Spleen (tissue), 13 donors: ENCODE measurements at places on chromosomes 16 and 17. TPM values are rescaled to one million over a fixed set of nuclear protein-coding genes. Genes with fewer than 3 reads are reported as not detected.
A peak's percentile ranks its signal among the peaks of the same experiment; 100 is the strongest.

GRCh38 chr16:7257016-7257415 is 75.6 kb upstream of the RBFOX1 start:
- DNase-seq = no peak

GRCh38 chr17:57273490-57273889 is 17.2 kb downstream of the MSI2 start:
- no peak for DNase-seq

DNA sequence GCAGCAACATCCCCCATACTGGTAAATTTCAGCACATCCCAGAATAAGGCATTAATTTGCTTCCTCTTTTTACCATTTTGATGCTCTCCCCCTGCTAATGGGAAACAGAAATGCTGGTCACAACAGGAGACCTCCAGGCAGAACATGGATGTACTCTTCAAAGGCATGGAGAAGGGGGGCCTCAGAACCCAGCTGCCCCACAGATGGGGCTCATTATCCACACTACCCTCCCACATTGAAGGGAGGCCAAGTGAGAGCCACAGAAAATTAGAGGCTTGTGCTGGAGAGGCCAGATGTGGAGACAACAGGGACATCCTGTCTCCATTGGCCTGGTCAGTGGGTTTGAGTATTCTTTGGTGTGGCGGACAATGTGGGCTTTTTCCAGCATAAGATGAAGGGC is 150.1 kb upstream of the CDH11 start:
- DNase-seq = no peak

DNA sequence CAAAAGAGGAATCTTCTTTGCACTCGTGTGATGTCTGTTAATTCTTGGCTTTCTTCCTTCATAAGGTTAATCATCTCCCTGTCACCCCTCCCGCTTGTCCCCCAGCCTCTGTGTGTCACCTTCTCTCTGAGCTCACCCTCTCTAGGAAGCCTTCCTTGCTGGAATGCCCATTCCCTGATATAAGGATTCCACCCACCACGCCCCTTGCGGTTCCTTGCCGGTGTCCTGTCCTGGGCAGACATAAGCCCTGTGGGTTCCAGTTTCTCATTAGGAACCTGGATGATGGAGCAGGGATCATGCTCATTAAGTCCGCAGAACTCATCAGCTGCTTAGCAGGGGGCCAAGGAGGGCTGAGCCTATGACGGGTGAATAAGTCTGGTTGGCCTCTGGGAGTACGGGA is 559.3 kb downstream of the MAF start:
- no peak for DNase-seq

- DNase-seq = no peak
Observed at GRCh38 chr17:61739002-61739401, 124.3 kb downstream of the BRIP1 start.

GRCh38 chr17:69450918-69451317 is 36.4 kb downstream of the MAP2K6 start:
- no peak for DNase-seq

- DNase-seq = no peak
Observed at GRCh38 chr17:8776881-8777280, 18.5 kb upstream of the SPDYE4 start.

DNA sequence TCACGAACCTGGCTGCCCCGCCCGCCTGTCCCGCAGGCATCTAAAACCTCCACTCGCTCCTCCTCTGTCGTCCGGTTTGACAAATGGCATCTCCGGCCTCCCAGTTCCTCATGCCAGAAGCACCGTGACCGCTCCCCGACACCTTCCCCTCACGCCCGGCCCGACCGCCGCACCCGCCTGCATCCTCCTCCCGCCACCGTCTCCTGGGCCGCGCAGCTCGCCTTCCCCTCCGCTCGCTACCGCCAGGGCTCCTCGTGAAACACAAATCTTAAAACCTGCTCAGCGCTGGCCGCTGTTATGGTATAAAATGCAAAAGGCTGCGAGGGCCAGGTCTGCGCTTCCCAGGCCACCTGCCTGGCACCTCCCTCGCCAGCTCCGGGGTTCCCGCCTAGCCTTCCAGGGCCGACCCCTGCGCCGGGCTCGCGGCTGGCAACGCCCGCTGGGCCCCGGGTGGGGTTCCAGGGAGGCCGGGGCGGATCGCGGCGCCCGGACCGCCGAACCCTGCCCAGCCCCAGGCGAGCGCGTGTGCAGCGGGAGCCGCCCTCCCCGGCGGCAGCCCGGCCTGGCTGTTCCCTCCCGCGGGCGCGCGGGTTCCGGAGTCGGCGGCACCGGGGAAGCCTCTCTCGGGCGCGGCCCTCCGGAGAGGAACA is 488 bp downstream of the SPSB3 start:
- peak; percentile 89 for DNase-seq

DNA sequence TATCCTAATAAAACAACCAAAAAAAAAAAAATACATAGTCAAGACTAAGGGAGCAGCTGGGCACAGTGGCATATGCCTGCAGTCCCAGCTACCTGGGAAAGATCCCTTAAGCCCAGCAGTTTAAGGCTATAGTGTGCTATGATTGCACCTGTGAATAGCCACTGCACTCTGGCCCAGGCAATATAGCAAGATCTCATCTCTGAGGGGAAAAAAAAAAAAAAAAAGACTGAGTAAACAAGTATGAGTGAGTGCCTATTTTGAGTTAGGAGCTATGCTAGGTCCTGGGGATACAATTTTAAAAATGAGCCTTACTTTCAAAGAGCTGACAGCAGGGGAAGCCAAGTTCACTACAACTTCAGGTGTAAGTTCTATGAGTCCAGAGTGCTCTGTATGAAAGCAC is 55.4 kb downstream of the GRB2 start:
- no peak for DNase-seq

DNA sequence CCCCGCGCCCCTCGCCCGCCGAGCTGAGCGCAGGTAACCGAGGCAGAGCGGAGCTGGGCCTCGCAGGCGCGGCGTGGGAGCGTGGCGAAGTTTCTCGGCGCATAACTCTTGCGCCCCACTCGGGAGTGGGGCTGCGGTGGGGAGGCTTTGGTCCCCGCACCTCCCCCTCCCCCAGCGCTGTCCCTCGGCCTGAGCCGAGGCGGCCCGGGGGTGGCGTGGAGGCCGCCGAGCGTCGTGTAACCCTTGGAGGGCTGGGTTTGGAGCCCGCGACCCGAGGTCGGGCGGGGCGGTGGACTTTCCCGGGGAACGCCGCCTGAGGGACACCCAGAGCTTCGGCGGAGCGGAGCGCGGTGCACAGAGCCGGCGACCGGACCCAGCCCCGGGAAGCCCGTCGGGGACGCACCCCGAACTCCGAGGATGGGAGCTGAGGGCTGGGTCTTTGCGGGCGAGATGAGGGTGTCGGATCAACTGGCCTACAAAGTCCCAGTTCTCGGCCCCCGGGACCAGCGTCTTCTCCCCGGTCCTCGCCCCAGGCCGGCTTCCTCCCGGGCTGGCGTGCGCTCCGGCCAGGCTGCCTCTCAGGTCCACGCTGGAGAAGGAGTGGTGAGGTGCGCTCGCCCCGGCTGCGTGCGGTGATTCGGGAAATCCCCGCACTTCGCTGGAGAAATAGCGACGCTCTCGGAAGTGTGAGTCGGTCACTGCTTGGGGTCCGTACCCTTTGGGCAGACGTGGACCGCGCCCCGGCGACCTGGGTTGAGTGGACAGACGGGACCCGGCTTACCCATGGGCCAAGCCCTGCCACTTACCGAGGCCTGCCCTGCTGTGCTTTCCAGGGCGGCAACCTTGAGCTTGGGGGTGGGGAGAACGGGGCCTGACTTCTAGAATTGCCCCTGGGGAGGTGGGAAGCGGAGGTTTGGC is 168.4 kb downstream of the RAB11FIP4 start:
- DNase-seq = no peak

- DNase-seq = no peak
Observed at GRCh38 chr17:49995055-49995738, at the start of gene DLX3. TSS of gene DLX3 (minus strand) at chr17:49995224. CDS start at chr17:49994998, 226 bp downstream.

TNP2 gene
- not detected for total RNA-seq

KRT40 gene
- total RNA-seq = not detected

PTX4 gene
- 0.79 TPM for total RNA-seq

SLC52A1 gene
- 0.95 TPM for total RNA-seq

CDYL2 gene
- total RNA-seq = 18.0 TPM

KRTAP4-9 gene
- not detected for total RNA-seq

TERB1 gene
- not detected for total RNA-seq

SLC5A11 gene
- total RNA-seq = 1.5 TPM

MAF gene
- total RNA-seq = 106 TPM

TBC1D3K gene
- not detected for total RNA-seq

ZNF771 gene
- total RNA-seq = 3.1 TPM

SLC6A4 gene
- total RNA-seq = 0.34 TPM

PLXDC1 gene
- total RNA-seq = 11.2 TPM

KRT31 gene
- total RNA-seq = not detected

BANP gene
- 40.8 TPM for total RNA-seq

HBA2 gene
- total RNA-seq = 1,678 TPM

KRTAP9-4 gene
- not detected for total RNA-seq

BCL6B gene
- total RNA-seq = 92.5 TPM

ATP2A1 gene
- total RNA-seq = 1.5 TPM

SPATA22 gene
- not detected for total RNA-seq

TBC1D3G gene
- not detected for total RNA-seq
